ENCODE measurements at places on chromosomes 2 and 18.
A peak's percentile ranks its signal among the peaks of the same experiment; 100 is the strongest.

GRCh38 chr2:70750320-70750719 is 17.7 kb downstream of the ADD2 start:
- DNase-seq: no peak

GRCh38 chr2:30733876-30734520 is 73.2 kb downstream of the CAPN13 start:
- no peak for DNase-seq

DNA sequence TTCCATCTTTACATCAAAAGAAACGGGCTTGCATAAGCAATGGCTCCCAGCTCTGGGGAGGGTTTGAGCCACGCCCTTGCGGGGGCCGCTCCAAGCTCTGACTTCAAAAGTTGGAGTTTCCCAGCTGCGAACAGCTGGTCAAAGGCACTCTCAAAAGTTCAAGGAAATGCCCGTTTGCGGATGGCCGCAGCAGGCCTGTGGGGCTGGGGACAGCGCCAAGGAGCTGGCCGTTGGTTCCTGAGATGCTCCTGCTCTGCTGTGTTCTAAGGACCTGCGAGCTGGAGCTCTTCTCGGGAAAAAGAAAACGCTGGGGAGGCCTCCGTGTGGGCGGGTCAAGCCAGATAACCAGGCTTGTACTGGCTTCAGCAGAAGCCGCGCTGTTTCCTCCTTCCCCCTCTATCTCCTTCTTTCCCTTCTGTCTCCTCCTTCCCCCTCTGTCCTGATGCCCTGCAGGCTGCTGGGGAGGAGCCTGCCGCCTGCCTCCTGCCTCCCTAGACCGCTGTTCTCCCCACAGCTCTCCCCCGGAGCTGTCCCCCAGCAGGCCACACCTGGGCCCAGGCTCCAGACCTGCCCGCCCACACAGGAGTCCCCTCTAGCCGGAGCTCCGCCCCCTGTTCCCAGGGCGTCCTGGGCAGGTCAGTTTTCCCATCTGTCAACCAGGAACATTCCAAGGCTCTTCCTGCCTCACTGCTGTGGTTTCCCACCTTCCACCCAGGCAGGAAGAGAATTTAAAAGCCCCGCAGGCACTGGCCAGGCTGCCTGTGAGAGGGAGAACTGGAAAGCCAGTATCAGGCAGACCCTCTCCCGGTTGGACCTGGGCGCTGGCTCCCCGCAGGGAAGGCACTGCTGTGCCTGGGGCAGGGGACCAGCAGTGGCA is 14.1 kb downstream of the KLF11 start:
- no peak for DNase-seq

DNA sequence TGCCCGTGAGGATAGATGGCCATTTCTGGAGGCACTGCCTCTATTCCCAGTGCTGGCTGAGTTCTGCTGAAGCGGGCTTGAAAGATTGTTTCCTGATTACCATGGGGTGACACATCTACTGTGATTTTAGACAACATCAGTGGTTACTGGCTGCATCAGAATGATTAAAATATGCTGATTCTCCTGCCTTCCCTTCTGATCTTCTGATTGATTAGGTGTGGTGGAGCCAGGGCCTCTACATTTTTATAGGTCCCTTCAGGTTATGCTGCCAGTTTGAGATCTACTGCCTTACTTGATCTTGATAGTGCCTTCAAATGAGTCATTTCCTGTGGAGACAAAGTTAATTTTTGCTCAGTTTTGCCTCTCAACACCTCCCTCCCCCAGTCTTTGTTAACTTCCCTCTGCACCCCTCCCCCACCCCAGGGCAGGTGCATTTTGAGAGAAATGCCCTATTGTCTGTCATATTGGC is 31.6 kb upstream of the SNORC start:
- DNase-seq: no peak

GRCh38 chr2:26608557-26608956 is 32.6 kb downstream of the CIB4 start:
- DNase-seq: no peak

DNA sequence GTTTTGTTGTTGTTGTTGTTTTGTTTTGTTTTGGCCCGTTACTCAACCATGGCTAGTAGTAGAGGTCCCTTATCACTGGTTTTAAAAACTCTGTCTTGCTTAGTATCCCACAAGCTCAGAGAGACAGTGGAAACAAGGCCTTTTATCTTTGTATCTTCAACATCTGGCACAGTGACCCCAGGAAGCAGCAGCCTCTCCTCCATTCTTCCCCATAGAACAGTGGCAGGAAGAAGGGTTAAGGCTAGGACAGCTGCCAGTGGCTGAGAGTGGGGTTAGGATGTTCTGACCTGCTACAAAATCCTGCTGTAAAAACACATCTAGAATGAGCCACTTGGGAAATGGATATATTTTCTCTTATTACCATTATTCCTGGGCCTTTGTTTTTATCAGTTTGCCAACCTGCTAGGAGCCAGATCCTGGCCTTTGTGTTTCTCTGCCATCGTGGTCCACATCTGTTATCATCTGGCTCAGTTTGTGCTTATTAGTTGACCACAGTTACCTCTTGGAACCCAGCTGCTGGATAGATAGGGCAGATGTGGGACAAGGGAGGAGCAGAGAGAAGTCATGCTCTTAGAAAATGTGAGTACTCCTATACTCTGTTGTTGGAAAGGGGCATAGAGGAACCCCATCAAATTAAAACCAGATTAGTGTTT is 246.8 kb downstream of the AGPS start:
- no peak for DNase-seq

GRCh38 chr2:219002395-219003266 is 9.4 kb upstream of the CRYBA2 start:
- no peak for DNase-seq

DNA sequence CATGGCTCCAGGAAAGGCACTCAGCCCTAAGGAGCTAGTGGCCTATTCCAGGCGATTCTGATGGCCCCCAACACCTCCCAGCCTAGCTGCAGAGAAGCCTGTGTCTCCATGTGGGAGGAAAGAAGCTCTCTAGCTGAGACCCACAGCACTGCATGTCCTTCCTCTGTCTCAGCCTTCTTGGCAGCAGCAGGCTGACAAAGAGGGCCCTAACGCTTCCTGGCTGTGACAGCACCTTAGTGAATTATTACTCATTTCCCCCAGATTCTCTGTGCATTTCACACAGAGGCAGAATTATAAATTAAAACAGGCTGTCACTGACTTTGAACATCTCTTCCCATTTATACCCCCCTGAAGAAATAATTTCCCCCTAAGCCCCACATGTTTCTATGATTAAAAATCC is 206.8 kb downstream of the CLIP4 start:
- DNase-seq: no peak

DNA sequence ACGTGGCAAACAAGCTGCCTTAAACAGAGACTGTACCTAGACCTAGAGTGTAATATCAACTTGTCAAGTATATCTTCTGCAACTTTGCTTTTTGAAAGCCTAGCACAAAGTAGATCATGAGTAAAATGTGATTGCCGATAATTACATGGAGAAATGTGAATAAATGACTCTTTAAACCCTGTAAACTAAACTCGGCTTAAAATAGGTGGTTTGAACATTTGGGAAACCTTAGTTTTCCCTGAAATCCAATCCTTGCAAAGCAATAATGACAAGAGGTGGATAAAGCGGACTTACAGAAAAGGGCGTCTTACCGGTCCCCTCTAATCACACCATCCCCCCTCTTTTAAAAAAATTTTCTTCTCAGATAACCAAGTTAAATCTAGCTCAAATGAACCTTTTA is 549 bp upstream of the PSMD14 start:
- no peak for DNase-seq

GRCh38 chr2:159971365-159972152 is 90.9 kb downstream of the PLA2R1 start:
- DNase-seq: no peak

DNA sequence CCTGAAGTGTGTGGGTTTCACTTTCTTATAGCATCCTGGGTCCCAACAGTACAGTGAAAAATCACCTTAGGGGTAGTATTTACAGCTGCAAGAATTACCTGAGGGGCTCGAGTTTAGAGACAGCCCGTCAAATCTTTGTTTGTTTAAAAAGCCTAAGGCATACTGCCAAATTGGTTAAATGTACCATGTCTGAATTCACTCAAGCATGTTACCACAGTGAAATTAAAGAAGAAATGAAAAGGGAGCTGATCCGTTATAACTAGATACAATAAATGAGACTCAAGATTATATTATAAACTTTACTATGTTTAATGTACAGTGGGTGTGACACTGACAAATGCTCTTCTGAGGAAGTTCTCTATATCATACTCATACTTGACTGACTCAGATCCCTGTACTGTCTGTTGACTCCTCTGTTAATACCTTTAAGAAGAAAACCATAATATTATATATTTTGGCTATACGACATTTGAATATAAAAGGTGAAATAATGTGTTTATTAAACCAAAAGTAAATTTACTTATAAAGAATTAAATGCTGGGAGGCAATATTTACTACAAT is 107.3 kb downstream of the TMEFF2 start:
- DNase-seq: no peak

GRCh38 chr2:147630585-147630984 is 214.2 kb upstream of the ACVR2A start:
- DNase-seq: no peak

DNA sequence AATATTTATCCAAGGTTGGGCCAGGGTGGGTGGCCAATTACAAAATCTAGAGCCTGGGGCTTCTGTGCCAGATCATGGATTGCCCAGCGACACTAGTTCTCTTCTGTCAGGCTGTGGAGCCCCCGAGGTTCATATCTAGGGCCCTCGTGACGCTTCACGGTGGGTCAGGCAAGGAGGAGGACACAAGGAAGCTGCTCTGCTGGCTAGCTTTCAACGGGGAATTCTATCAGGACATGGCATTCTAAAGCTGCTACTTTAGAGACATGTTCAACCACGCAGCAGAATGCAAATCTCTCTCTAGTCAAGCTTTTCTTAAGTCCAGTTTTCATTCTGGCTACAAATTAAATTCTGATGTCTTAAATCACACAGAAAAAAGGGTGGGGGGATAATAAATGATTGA is 180.2 kb downstream of the THADA start:
- DNase-seq: no peak

DNA sequence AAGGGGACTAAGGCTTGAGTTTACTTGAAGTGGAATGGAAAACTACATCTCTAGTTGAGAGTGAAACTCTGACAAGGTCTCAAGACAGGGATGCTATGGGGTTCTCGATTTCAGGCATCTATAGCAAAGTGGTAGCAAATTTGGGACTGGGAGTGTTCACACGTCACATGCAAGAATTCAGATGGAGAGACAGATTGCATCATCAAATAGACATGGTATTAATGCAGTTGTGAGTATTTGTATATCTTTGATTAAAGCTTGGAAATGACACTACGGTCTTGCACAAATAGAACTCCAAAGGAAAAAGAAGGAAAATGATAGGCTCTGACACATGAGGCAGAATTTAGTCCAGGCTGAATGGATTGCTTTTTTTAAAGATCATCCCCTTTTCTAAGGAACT is 1061.6 kb upstream of the FANCL start:
- DNase-seq: no peak

DNA sequence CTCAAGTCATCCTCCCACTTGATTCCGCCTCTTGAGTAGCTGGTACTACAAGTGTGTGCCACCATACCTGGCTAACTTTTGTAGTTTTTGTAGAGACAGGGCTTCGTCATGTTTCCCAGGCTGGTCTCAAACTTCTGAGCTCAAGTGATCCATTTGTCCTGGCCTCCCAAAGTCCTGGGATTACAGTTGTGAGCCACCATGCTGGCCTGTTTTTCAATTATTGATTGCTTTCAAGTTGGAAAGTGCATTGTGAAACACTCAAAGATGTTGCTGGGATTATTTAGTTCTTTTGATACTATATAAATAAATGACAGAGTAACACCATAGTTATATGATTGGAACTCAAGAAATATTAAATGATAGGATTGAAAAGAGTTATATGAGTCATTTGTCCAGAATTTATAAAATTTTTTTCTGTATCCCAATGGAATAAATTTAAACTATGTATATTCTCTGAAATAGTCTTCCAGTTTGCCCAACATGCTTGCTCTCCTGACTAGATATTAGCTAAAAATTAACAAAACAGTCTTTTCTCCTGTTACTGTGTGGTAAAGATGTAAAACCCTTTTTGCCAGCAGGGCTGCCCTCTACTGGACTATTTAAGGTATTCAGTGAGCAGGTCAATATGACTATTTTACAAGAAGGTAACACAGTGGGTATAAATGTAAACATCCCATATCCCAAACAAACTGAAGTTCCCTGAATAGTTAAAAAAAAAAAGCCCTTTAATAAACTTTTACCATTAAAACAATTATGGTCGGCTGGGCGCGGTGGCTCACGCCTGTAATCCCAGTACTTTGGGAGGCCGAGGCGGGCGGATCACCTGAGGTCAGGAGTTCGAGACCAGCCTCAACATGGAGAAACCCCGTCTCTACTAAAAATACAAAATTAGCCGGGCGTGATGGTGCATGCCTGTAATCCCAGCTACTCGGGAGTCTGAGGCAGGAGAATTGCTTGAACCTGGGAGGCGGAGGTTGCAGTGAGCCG is 42.7 kb downstream of the ACSL3 start:
- DNase-seq: no peak

DNA sequence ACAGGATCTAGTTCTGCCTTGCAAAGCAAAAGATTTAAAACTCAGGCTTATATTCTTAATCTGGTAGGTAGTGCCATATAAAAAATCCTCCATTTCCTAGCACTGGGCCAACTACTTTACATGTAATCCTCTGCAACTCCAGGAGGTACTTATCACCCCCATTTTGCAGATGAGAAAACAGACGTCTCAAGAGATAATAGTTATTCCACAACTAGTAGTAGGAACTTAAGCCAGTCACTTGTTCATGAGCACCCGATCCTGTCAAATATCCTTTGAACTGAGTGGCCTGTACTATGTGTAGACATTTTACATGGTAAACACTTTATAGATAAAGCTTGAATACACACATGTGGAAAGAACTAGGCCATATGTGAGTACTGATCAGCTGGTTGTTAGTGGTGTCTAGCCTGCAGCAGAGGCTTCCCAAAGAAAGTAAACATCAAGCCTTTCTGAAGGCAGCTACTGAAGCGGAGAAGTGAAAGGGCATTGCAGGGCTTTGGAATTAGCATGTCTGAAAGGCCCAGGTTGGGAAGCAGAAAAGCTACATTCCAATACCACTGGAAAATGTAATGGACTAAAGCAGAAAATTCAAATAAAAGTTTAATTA is 48.0 kb downstream of the NAB1 start:
- DNase-seq: no peak

- DNase-seq: no peak
These were observed 166.8 kb downstream of the TPGS2 start for GRCh38 chr18:36661999-36662398.

GRCh38 chr2:159094173-159094737 is 125.8 kb downstream of the TANC1 start:
- DNase-seq: peak; percentile 14

GRCh38 chr18:74832999-74833398 is 235.3 kb downstream of the ZNF407 start:
- DNase-seq: no peak
